ENCODE measurements at places on chromosomes 16 and 17.

DNA sequence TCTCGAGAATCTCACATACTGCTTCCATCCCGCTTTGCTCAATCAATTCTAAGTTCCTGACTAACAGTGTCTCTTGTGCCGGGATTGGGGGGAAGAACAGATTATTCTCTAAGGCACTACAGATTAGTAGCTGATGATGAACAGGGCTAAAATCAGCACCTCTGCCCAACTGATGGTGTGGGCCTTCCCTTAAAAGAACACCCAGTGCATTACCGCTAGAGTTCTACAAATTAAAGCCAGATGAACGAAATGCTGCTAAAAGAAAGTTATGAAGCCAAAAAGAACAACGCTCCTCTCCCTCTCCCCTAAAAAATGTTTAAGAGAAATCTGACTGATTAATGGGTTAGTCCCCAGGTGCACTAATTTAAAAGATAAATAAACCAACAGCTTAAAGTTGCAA lies 4.4 kb downstream of the CDC27 start:
- no peak for DNase-seq

- no peak for DNase-seq
These were observed 13.6 kb upstream of the DNASE1 start for GRCh38 chr16:3640632-3641501.

DNA sequence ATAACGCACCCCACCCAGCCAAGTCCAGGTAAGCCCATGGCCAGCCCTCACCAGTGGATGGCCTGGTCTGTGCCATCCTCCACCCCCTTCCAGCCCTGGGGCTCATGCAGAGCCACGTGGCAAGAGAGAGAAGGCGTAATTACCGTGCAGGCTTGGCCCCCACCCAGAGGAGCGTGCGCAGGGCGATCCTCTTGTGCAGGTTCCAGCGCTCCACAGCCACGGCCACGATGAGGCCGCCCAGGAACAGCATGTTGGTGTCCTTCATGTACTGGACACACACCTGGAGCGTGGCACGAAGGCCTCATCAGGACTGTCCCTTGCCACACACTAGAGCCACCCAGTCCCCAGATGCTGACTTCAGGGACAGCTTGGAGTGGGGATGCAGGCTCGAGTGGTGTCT lies 6.7 kb downstream of the SLC13A5 start:
- no peak for DNase-seq

- DNase-seq = no peak
These were observed 15.4 kb upstream of the NLRC3 start for GRCh38 chr16:3592559-3592958.

DNA sequence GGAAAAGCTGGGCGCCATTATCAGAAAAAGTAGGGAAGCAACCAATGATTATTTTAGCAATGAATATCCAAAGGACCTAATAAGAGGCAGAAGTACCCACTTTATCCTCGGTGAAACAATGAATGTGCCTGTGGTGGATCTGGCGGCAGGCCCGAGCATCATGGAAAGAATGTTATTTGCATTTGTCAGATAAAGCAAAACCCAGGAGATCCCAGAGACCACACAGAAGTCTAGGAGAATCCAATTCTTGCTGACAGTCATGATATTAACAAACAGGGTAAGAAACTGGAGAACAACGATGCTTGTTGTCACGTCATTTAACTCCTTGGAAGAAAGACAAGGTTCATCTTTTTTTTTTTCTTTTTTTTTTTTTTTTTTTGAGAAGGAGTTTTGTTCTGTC lies 12.0 kb upstream of the TNRC6A start:
- no peak for DNase-seq

DNA sequence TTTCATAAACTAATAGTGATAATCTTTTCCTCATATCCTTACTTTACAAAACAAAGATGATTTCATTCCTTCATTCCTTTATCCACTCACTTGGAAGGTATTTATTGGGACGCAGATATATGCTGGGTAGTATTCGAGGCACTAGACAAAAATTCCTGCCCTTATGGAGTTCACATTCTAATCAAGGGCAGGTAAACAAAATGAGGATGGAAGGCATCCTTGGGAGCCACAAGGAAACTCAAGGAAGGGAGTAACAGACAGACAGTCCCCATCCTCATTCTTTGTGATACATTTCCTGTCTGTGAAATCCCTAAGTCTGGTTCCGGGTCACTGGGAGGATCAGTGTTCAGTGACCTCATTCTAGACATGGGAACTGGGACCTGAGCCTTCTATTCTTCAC lies 45.2 kb downstream of the SLC6A2 start:
- no peak for DNase-seq

DNA sequence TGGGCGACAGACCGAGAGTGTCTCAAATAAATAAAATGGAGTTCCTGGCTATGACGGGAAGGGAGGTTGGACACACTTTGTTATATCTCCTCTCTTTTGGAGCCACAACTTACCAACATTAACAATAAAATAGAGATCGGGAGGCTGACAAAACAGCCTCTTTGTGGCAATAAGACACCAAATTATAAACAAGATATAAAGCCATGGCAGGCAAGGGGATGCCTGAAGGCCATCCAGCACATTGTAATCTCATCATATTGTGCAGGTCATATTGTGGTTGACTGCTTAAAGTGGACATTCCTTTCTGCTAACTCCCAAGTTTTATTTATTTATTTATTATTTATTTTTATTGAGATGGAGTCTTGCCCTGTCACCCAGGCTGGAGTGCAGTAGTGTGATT lies 59.9 kb upstream of the MGAT5B start:
- DNase-seq = no peak

GRCh38 chr16:75475420-75475847 lies 10.9 kb upstream of the TMEM170A start:
- no peak for DNase-seq

- no peak for DNase-seq
These were observed 23.6 kb downstream of the CNTROB start for GRCh38 chr17:7955414-7956227.
